ENCODE measurements at places on chromosomes 5 and 9. TPM values are rescaled to one million over a fixed set of nuclear protein-coding genes. Genes with fewer than 3 reads are reported as not detected.
A peak's percentile ranks its signal among the peaks of the same experiment; 100 is the strongest.

Gene EQTN
- total RNA-seq, result not detected

GRCh38 chr5:13591621-13592020, 352.9 kb downstream of the DNAH5 start:
- no peaks in the 10 kb centered on the region for H3K27me3 ChIP-seq
- H3K27ac ChIP-seq, result no peak overlapping the region
- H3K4me1 ChIP-seq, result no peaks in the 10 kb centered on the region
- no peaks in the 10 kb centered on the region for H3K36me3 ChIP-seq
- DNase-seq, result no peak

- no peaks in the 10 kb centered on the region for H3K36me3 ChIP-seq
- H3K27me3 ChIP-seq, result no peaks in the 10 kb centered on the region
- H3K4me1 ChIP-seq, result peaks cover 15% of the 10 kb centered on the region
Observed at GRCh38 chr9:129549684-129550083, 71.2 kb downstream of the C9orf50 start.

DNA sequence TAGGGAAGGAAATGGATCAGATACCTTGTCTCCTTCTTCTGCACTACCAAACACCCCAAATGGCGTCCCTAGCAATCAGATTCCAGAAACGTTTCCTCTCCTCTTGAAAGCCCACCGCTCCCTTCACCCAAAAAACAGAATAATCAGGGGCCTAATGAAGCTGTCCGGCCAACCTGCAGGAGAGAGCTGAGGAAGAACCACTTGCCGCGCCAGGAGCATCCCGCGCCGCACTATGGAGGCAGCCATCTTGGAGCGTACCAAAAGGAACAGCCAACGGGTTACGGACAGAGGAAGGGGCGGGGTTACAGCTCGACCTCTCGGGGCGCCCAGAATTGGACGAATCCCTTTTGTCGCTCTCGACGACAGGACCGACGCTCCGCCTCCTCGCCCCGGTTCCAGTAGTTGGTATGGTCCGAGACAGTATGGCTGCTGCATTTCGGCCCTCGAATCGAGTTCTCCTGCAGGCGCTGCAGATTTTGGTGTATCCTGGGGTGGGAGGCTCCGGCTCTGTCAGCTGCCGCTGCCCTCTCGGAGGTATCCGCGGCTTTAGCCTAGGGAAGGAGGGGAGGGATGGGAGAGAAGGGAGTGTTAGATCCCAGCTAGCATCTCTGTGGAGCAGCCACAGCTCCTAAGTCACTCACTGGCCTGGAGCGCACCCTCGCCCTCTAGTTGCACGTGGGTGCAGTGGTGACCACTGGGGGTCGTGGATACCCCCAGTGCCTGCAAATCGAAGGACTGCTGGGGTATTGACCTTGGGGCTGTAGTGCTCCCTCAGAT, at the start of the genes MRPS27 and PTCD2:
Gene MRPS27 (minus strand): TSS at position 265 of the 777 bp plus-strand sequence. CDS start 19 bp downstream, at position 246.
Gene PTCD2 (plus strand): TSS at position 398 of the 777 bp plus-strand sequence. CDS start 10 bp downstream, at position 408.
- peaks cover 6% of the 10 kb centered on the region for H3K36me3 ChIP-seq
- DNase-seq, result peak; percentile 97
- peak within 1 kb of the TSS; percentile 74 for H3K4me3 ChIP-seq
- H3K27me3 ChIP-seq, result no peaks in the 10 kb centered on the region
- peak within 1 kb of the TSS; percentile 77 for H3K27ac ChIP-seq

DNA sequence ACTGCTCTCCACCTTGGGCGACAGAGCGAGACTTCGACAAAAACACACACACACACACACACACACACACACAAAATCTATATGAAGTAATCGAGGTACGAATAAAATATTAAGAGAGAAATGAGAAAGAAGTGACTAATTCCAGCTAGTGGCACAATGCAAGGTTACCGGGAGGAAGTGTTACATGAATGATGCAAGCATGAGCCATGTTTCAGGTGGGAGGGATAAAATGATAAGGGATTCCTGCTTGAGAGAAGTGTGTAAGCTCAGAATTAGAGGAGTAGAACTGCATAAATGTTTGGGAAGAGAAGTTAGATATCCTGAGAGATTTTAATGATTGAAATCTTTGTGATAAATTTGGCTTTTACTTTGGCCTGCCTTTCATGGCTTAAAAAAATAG, 18.8 kb downstream of the HAPLN1 start:
- no peaks in the 10 kb centered on the region for H3K36me3 ChIP-seq
- no peaks in the 10 kb centered on the region for H3K4me1 ChIP-seq
- no peak for DNase-seq
- no peak overlapping the region for H3K27ac ChIP-seq
- H3K4me3 ChIP-seq, result no peak overlapping the region

DNA sequence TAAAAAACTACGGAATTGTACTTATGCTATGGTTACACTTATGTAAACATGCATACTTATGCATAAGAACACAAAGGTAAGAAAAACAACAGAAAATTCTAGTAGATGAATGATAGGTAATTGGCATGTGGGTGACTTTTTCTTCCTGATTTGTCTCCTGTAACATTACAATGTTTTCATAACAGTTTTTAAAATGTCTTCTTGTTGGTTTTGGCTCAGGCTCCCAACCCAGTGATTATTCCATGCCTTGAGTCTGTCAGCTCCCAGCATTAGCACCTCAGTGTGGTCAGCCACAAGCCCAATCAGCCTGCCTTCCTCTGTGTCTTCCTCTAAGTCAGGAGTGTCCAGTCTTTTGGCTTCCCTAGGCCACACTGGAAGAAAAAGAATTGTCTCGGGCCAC, 7.9 kb upstream of the FOXE1 start:
- no peaks in the 10 kb centered on the region for H3K36me3 ChIP-seq
- H3K4me3 ChIP-seq, result no peak overlapping the region
- peaks cover 7% of the 10 kb centered on the region for H3K4me1 ChIP-seq
- DNase-seq, result no peak
- H3K27me3 ChIP-seq, result peaks cover 37% of the 10 kb centered on the region

GRCh38 chr5:89293810-89294209, 410.8 kb upstream of the MEF2C start:
- H3K27me3 ChIP-seq, result no peaks in the 10 kb centered on the region
- DNase-seq, result no peak
- no peak overlapping the region for H3K4me3 ChIP-seq
- no peaks in the 10 kb centered on the region for H3K4me1 ChIP-seq
- no peaks in the 10 kb centered on the region for H3K36me3 ChIP-seq
- H3K27ac ChIP-seq, result peak overlapping the region; percentile 24

DNA sequence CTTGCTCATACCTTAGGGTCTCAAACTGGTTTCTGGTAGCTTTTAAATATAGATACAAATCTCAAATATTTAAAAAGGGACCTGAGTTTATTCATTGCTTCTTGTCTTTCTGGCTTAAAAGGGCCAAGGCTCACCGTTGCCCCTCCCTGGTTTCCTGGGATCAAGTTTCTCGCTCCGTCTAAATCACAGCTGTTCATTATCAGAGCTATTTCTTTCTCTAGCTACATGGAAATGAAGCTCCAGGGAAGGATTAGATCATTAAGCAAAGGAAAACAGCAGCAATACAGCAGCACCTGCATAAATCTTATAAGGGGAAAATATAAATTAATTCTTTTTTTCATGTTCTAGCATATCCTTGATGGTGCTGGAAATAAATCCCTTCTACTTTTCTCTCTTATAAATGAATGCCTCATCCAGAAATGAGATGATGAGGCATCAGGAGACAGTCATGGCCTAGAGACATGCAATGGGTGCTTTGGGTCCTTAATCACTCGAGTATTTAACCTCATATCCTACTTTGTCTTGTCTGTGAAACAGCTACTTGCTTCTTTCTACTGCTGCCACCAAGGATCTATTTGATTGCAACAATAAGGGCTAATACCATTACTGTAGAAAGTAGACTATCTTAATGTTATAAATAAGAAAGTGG, 320.1 kb downstream of the TRPM3 start:
- peaks cover 4% of the 10 kb centered on the region for H3K4me1 ChIP-seq
- H3K27ac ChIP-seq, result no peak overlapping the region
- no peaks in the 10 kb centered on the region for H3K36me3 ChIP-seq
- no peaks in the 10 kb centered on the region for H3K27me3 ChIP-seq
- H3K4me3 ChIP-seq, result no peak overlapping the region
